ENCODE measurements at places on chromosomes 12 and 14.
A peak's percentile ranks its signal among the peaks of the same experiment; 100 is the strongest.

DNA sequence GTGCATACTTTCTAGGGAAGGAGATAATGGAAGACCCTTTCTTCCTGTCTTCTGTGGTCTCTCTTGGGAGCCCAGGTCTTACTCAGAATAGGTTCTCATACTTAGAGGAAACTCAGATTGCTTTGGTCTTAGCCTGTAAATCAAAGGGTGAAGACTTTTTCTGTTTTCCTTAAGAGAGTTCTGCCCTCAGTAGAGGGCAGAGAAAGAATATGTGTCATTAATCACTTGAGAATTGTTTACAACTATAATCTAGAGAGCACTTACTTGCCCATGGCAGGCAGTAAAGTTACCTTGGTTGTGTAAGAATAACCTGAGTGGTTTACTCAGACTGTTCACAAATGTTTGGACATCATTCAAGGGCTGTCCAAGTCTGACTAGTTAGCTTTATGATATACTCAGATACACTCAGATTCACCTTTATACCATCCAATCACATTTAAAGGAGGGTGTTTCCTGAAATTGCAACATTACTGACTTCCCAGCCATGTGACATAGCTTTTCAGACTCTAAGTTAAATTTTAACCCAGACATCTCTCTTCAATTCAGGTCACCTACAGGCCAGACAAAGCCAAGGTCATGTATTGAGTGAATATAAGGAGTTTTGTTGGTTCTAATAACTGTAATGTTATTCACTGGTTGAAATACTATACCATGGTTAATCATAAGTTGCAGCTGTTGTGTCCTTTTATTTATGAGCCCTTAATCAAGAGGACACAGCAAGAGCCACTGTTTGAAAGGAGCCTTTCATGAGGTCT is 372.2 kb downstream of the RAD51B start:
- DNase-seq = peak; percentile 98

DNA sequence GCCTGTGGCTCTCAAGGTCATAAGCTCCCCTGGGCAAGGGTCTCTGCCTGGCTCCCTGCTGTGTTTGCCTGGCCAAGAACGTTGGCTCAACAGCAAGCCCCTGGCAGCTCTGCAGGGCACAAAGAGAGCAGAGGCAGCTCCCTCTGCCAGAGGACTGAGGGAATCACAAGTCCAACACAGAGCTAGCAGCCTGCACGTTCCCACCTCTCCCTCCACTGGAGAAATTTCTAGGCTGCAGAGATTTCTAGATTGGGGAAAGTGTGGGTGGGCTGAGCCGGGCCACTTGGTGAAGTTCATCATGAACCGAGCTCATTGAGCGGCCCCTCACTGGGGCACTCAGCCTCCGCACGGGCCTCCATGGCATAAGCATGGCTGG is 19.8 kb downstream of the ZFYVE21 start:
- DNase-seq = no peak

GRCh38 chr14:87626266-87626665 is 366.7 kb downstream of the GALC start:
- DNase-seq = no peak

DNA sequence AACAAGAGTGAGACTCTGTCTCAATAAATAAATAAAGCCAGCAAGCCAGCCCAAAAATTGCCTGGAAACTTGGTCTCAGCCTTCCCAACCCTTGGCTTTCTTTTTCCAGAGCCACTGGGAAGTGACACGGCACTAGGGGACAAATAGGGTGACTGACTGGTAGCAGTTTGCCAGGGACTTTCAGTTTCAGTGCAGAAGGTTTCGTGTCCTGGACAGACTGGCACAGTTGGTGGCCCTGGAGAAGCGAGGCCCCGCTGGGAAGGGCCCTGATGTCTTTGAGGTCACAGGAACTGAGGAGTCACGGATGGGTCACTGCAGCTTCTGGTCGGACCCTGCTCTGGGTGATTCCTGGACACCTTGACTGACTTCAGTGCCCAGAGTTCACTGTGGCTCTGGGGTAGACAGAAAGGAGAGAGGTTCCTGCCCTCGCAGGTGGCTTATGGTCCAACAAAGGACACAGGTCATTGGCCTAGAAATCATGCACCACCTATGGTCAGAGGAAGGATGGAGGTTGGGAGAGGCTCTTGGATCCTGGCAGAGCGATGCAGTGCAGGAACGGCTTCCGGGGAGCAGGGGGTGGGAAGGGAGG is 2.7 kb downstream of the LRRC43 start:
- DNase-seq = peak; percentile 29

- DNase-seq = no peak
Measured at GRCh38 chr12:117986705-117987469, 18.1 kb upstream of the KSR2 start.

- DNase-seq = peak; percentile 26
Measured at GRCh38 chr14:49820176-49820575, 32.4 kb downstream of the NEMF start.

- DNase-seq = peak; percentile 82
Measured at GRCh38 chr14:65052832-65053231, 49.5 kb downstream of the MAX start.

GRCh38 chr14:100144996-100145646 is 14.3 kb downstream of the DEGS2 start:
- DNase-seq = peak; percentile 94

DNA sequence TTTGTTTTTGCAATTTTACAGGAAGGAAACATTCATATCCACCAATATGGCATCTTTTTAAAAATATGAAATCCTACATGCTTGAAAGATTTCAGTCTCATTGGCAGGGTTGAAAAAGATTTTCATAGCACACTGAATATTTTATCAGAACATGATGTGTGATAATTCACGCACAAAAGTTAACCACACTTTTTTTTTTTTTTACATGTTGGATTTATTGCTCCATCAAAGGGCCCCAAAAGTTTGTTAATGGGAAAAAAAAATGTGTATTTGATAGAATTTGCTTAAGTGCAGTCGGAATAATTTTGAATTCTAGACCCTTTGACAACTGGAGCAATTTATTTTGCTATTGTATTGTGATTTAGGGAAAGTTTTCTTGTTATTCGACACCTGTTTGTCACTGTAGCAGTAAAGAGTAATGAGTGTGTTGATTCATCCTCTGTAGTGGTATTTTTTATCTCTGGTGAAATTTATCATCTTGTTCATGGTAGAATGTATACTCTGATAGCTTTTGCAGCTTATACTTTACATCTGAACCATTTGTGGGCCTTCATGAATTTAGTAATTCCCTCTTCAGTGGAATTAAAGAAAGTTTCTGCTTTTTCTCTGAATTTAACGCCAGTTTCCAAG is 1.1 kb downstream of the EML1 start:
- DNase-seq = no peak

- DNase-seq = no peak
Measured at GRCh38 chr12:65699251-65699650, 125.0 kb upstream of the HMGA2 start.

DNA sequence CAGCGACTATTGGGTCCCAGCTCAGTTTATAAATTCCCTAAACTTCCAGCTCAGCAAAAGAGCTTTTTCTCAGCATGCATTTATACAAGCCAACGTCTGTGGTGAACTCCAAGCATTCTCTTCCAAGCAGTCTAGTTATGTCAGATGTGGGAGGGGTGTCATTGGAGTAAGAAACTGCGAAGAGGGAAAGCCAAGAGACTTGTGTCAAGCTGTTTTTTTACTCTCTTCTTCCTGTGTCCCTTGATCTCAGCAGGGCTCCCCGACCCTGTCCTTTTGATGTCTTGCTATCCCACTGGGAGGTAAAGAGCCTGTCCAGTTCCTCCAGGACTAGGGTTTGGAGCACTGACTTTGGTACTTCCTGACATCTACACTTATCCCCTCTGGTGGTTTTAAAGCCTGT is 69.0 kb downstream of the PPM1H start:
- DNase-seq = no peak

GRCh38 chr14:68686724-68687123 is 106.1 kb downstream of the ZFP36L1 start:
- no peak for DNase-seq

GRCh38 chr14:94970941-94971730 is 186.2 kb downstream of the DICER1 start:
- no peak for DNase-seq

- DNase-seq = no peak
Measured at GRCh38 chr12:131147293-131147692, 193.6 kb downstream of the ADGRD1 start.

DNA sequence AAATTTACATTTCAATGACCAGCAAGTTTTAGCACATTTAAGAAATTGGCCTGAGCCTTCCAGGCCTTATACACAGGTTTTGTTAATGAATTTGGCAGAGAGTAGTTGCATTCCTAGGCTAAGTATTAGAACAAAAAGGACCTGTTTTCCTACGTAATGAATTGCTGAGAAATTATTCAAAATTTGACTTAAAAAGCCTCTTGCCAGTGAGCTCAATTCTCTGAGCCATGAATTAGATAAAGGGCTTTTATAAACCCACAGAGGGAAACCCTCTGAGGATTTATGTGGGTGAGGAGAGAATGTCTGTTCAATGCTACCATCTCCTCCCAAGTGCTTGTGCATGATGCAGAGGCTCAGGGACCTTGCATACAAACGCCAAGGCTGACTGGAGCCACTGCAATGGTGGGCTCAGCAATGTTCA is 94.5 kb upstream of the PELI2 start:
- DNase-seq = no peak

DNA sequence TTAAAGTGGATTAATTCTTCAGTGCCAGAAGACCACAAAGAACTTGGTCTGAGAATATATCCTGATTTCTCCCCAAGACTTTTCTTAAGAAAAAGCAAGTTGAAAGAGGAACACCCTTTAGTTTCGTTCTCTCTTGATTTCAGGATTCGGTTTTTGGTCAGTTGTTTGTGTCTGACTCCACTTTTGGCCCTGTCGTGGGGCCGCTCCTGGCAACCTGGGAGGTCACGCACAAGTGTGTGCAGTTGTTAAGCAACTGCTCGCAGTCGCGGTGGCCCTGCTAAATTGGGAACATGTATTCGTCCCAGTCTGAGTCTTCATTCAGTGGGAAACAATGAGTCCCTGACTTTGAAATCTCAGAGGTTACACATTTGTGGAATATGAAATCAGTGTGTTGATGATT is 68.7 kb downstream of the RGS6 start:
- DNase-seq = no peak

- no peak for DNase-seq
Measured at GRCh38 chr14:42277840-42278239, 671.2 kb downstream of the LRFN5 start.

DNA sequence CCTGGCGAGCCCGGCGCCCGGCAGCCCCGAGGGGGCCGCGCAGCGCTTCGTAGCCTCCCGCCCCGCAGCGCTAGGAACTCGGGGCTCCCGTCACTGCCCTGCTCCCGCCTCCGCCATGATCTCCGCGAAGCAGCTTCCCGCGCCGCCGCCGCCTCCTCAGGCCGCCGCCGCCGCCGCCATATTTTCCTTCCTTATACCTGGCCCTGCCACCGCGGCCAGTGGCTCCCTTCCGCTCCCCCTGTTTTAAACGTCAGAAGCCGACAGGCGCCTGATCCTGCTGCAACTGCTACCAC is 286 bp downstream of the PPP4R3A start:
- DNase-seq = no peak

DNA sequence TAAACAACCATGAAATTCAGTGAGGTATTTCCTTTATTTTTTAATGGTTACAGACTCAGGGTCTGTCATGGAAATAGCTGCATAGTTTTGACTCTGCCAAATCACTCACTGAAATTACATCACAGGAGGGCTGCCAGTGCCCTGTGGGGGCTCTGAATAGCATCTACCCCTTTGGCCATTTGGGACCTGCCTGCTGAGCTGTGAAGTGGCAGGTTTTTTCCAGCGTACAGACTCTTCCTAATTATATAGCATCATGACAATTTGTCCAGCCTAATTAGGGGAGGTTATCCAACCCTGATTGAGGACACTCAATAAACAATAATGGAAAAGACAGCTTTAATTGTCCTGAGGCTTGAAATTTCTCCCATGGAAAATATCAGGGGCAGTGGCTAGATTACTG is 1.8 kb upstream of the COCH start:
- no peak for DNase-seq

GRCh38 chr12:130748786-130749185 is 32.7 kb upstream of the RIMBP2 start:
- no peak for DNase-seq

DNA sequence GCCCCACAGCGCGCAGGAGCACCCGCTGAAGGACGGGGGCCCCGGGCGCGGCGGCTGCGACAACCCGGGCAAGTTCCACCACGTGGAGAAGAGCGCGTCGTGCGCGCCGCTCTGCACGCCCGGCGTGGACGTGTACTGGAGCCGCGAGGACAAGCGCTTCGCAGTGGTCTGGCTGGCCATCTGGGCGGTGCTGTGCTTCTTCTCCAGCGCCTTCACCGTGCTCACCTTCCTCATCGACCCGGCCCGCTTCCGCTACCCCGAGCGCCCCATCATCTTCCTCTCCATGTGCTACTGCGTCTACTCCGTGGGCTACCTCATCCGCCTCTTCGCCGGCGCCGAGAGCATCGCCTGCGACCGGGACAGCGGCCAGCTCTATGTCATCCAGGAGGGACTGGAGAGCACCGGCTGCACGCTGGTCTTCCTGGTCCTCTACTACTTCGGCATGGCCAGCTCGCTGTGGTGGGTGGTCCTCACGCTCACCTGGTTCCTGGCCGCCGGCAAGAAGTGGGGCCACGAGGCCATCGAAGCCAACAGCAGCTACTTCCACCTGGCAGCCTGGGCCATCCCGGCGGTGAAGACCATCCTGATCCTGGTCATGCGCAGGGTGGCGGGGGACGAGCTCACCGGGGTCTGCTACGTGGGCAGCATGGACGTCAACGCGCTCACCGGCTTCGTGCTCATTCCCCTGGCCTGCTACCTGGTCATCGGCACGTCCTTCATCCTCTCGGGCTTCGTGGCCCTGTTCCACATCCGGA is 1.4 kb downstream of the FZD10 start:
- DNase-seq = no peak

DNA sequence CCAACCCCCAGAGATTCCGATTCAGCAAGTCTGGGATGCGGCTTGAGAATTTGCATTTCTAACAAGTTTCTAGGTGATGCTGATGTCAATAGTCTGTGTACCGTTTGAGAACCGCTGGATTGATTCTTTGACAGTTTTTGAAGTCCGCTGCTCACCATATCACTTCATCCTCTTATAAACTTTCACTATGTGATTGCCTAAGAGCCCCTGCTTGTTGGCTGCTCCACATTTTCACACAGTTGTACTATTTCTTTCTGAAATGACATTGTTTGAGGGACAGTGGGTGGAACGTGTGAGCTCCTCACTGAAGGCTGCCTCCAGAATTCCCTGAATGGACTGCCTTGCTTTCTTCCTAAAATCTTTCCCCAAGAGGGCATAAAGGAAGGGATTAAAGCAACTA is 7.7 kb downstream of the C3AR1 start:
- DNase-seq = no peak

DNA sequence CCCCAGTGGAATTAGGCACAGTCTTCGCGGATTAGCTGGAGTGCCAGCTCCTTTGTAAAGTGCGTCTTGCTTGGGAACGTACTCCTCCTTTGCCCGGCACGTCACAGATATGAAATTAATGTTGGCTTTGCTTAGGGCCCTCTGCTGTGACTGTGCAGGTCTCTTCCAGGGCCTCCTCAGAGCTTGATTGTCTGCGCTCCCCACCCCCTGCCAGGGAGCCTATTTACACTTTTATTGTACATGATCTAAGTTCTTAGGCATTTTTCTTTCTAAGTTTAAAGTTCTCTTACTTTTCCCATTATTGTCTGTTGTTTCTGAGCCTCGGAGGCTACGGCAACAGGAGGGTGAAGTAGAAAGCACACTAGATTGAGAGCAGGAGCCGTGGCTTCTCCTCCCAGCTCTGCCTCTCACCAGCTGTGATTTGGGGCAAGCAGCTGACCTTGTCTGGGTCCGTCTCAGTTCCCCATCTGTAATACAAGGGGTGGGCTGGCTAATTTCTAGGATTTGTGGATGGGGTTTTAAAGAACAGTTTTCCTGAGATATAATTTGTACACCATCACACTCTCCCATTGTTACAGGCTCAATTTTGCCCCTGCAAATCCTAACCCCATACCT is 81.8 kb downstream of the TSPAN9 start:
- DNase-seq = no peak

- DNase-seq = no peak
Measured at GRCh38 chr12:43968736-43969135, 132.9 kb downstream of the TMEM117 start.

Measured in small intestine (tissue), 16 donors.